ENCODE measurements at places on chromosomes 5 and 9.

DNA sequence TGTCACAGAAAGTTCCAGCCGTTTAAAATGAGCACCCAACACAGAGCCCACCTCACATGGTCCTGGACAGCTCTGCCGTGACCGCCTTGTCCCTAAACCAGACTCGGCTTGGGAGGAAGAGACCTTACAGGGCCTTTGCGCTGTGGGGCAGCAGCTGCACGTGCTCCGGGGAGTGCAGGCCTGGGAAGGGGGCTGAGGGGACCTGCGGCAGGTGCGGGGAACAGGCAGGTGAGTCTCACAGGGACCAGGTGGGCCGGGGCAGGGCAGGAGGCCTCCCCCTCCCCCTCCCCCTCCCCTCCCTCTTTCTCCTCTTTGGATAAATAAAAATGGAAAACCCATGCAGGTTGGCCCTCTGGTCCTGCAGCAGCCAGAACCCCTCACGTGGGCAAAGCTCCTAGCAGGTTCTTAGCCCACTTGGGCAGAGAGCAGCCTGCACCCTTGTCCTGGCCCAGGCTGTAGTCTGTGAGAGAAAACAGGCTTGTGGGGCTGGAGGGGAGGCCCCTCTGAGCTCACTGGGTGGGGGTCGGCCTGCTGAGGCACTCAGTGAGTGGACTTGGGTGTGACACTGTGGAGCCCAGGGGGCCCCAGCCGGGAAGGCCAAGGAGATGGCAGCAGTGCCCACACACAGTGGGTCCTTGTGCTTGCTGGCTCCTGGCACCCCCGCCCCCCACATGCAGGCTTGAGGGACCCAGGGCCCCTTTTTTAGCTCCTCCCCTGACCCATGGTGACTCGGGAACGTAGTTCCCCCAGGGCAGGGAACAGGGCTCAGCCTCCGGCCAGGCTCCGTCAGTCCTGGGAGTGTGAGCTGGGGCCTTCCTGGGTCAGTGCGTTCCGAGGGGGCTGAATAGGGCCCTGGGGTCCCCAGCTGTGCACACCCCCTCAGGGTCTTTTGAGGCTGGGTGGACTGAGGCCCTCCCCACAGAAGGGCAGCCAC is 40.0 kb upstream of the CACNA1B start:
- DNase-seq, result no peak

DNA sequence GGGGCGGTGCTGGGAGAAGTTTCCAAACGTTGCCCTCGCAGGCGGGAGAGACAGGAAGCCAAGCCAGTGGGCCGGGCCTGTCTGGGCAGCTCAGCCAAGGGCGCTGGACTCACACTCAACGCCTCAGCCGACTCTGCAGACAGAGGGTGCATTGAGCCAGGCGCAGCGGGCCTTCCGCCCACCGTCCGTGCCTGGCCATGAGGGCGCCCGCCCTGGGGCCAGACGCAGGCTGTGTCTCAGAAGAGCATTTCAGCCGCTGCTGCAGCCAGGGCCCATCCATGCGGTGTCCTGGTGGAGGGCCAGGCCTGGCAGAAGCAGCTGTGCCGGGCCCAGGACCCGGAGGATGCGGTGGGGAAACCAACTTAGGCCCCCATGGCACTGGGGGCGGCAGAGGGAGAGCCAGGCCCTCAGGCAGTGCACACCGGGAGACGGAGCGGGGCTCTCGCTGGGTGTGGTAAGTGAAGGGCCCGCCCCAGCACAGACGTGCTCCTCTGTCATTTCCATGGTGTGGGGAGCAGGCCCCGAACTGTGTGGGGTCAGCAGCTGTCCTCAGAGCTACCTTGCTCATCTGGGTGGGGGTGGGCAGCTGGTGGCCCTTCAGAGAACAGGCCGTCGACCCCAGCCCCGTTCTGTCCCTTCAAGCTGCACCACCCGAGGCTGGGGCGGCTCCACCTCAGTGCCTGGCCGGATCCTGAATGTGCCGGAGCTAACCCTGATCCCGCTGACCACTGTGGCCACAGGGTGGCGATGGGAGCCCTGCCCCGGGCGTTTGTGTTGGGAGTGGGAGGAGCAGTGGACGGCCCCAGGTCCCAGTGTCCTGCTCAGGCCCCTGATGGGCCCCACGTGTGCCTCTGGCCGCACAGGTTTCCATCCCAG is 18.0 kb downstream of the DNLZ start:
- no peak for DNase-seq

- no peak for DNase-seq
These were observed 11.1 kb downstream of the TTC39B start for GRCh38 chr9:15295761-15296405.

DNA sequence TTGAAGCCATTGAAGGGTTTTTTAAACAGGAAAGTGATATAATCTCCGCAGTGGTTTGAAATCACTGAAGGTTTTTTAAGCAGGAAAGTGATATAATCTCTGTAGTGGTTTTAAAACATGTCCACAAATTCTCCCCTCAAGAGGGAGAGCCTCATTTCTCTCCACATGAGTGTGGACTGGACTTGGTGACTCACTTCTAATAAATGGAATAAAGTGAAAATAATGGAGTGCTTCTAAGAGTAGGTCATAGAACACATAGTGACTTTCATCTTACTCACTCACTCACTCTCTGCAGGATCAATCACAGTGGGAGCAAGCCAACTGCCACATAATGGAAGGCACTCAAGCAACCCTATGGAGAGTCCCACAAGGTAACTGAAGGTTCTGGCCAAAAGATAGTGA is 12.0 kb downstream of the CTNNAL1 start:
- DNase-seq, result no peak

GRCh38 chr9:36036780-36037548 is at the start of gene RECK:
Gene RECK, plus strand, starts transcription at chr9:36036913. Its CDS starts 86 bp downstream, at chr9:36036999.
- peak; percentile 91 for DNase-seq

DNA sequence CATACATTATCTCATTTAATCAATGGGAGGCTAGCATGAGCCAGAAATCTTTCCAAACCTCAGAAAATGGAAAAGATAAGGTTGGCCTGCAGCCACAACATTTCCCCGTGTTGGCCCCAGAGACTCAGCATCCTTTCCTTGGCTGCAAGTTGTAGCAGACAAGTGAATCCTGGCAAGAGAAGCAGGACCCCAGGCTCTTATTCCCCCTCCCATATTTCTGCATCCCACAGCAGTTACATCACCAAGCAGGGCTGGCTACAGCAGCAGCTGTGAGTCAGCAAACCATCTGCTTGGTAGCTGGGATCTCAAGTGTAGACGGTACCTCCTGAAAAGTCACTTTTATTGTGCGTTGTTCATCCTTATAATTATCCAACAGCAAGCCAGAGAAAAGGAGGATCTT is 212.4 kb downstream of the GNA14 start:
- no peak for DNase-seq

GRCh38 chr9:36845844-36846243 is 188.2 kb downstream of the PAX5 start:
- no peak for DNase-seq

- no peak for DNase-seq
These were observed 69.3 kb downstream of the CRB2 start for GRCh38 chr9:123425261-123425821.

DNA sequence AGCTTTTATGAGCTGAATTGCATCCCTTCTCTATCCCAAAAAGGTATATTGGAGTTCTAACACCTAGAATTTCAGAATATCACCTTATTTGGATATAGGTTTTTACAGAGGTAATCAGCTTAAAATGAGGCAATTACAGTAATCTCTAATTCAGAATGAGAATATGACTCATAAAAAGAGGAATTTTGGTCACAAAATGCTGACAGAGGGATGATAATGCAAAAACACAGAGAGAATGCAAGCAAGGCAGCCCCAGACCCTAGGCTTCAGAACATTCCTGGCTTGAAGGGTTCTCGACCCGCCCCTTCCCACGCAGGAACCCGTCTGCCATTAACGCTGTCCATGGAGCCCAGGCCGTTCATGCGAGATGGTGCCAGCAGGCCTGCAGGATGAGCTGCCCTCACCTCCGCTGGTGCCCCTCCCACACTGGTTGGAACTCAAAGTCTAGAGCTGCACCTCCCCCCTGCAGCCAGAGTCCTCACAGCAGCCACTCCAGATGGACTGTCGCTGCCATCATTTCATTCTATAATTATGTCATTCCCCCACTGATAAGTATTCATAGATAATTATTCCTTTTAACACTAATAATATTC is 1173.4 kb upstream of the ACO1 start:
- peak; percentile 8 for DNase-seq

GRCh38 chr5:82105457-82105856 is 133.6 kb downstream of the ATG10 start:
- no peak for DNase-seq

DNA sequence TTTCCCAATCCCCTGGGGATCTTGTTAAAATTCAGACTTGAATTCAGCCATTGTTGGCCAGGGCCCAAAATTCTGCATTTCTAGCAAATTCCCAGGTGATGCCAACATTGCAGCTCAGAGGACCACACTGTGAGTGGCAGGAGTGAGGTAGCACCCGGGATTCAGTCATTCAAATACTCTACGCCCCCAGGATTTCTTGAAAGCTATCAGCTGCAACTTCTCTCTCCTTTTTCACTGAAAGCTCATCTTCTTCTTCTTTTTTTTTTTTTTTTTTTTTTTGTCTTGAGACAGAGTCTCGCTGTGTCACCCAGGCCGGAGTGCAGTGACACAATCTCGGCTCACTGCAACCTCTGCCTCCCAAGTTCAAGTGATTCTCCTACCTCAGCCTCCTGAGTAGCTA is 19.3 kb upstream of the ANKH start:
- no peak for DNase-seq

- peak; percentile 42 for DNase-seq
These were observed 134.4 kb downstream of the AOPEP start for GRCh38 chr9:94860678-94861588.

DNA sequence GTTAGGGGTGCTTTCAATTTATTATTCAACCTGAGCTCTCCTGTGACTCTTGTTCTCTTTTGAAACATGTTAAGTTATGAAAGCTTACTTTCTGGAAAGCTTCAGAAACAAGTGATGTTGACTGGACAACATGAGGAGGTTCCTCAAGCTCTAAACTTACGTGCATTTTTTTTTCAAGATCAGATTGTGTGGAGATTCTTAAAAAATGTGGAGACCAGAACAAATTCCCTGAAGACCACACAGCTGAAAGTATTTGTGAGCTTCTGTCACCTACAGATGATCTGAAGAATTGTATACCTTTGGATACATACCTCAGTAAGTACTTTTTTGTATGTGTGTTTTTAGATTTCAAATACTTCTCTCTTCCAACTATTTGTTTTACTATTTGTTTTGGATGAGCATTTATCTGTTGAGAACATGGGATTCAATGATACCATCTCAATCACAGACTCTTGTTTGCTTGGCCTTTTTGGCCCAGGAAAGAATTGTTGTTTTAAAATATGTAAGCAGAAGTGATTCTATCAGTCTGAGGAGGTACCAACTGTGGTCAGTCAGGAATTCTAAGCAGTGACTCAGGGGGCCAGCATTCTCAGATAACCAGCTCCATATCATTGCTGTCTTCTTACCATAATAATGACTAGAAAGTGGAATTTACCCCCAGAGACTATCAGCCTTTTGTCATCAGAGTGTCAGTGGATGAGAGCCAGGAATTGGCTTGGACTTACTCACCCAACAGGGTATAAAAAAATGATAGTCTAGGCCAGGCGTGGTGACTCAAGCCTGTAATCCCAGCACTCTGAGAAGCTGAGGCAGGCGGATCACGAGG is 34.4 kb upstream of the GLIPR2 start:
- no peak for DNase-seq

DNA sequence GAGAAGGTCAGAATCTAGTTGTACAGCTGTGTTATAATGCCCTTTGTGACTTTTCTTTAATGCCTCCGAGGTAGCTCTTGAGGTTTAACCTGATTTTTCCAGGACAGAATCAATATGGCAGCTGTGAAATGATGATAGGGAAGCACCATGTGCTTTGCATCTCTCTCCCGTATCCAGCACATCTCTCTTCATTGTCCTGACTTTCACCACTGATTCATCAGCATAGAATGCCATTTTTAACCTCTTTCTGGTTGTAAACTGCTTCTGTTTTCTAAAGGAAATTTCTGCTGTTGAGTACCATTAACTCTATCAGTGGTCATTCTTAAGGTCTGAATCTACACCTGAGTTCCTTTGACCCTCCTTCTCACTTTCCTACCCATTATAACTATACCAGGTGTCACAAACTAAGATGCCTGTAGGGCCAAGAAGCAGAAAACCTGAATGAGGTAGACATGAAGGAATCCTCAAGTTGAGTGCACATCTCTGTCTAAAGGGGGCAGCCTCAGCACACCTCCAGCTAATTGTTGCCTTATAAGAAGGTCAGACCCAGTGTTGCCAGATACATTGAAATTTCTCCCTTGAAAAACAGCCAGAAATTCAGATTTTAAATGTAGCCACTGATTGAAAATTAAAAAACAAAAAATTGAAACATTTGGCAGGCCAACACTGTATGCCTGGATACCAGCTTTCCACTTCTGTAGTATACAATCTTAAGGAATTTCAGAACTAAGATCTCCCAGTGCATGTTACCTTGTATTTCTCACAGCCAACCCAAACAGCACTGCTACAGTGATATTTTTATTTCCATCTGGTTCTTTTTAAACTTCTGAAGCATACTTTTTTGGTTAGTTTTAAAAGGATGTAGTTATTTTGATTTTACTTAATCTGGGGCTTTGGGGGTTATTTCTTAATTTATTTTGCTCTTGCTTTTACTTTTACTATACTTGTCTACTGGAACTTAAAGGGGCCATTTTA is 35.8 kb upstream of the TLX3 start:
- no peak for DNase-seq

DNA sequence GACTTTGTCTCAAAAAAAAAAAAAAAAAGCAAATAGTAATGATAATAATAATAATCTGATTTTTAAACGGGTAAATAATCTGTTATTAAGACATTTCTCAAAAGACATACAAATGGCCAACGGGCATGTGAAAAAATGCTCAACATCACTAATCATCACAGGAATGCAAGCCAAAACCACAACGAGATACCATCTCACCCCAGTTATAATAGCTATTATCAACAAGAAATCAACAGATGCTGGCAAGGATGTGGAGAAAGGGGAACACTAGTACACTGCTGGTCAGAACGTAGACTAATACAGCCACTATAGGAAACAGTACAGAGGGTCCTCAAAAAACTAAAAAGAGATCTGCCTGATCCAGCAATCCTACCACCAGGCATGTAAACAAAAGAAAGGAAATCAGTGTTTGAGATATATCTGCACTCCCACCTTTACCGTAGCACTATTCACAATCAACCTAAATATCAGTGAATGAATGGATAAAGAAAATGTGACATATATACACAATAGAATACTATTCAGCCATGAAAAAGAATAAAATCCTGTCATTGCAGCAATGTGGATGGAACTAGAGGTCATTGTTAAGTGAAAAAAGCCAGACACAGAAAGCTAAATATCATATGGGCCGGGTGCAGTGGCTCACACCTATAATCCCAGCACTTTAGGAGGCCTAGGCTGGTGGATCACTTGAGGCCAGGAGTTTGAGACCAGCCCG is 24.9 kb downstream of the VAV2 start:
- no peak for DNase-seq
